Activated CD4-positive, alpha-beta T cell treated with anti-CD3 and anti-CD28 coated beads, Interleukin-2, amount 10 ng/mL, durations not matched to agents 24 days and 14 days (primary cell): ENCODE measurements at places on chromosomes 4 and X. TPM values are rescaled to one million over a fixed set of nuclear protein-coding genes. Genes with fewer than 3 reads are reported as not detected.

DNA sequence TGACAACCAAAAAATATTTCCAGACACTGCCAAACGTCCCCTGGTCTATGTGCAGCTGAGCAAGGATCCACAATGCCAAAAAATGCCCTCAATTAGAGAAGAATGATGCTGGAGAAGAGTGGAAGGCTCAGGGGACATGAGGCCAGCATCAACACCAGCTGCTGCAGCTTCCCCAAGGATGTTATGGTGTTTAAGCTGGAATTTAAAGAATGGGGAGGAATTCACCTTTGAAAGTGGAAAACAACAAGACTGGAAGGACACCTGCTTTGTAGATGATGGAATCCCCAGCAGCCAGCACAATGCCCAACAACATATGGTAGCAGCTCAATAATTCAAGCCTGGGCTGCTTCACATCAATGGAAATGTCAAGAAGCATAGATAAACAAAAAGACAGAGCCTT is 20.3 kb upstream of the SMPX start:
- no peak for DNase-seq

DNA sequence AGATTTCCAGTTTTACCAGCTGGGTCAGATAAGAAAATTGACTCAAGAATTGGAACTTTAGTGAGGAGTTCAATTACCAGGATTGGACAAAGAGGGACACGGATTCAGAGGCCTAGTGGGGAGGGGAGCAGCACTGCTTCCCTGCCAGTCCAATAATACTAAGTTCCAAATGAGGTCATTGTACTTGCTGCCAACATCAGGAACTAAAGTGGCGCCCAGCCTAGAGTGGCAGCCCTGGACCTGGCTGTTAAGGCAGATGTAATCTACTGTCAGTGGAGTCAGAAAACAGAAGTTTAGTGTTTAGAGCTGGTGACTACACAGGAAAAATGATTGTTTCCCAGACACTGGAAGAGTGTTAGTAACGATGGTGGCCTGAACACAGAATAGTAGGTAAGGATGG is 42.7 kb upstream of the RAPGEF2 start:
- DNase-seq: no peak

DNA sequence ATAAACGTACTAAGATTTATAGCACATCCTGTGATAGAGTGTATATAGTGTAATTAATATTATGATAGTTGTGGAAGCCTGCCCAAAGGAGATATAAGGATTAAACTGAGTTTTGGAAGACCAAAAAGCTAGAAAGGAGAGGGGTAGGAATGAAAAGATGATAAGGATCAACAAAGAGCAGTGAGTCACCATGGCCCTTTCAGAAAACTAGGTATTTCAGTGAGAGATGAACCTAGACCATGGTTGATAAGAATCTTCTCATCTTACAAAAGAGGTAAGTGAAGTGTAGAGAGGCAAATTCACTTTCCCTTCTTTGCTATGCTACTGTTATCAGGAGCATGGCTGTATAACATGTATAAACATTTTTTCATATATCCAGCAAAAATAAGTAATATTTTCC is 133.8 kb upstream of the PLAC1 start:
- DNase-seq: no peak

DNA sequence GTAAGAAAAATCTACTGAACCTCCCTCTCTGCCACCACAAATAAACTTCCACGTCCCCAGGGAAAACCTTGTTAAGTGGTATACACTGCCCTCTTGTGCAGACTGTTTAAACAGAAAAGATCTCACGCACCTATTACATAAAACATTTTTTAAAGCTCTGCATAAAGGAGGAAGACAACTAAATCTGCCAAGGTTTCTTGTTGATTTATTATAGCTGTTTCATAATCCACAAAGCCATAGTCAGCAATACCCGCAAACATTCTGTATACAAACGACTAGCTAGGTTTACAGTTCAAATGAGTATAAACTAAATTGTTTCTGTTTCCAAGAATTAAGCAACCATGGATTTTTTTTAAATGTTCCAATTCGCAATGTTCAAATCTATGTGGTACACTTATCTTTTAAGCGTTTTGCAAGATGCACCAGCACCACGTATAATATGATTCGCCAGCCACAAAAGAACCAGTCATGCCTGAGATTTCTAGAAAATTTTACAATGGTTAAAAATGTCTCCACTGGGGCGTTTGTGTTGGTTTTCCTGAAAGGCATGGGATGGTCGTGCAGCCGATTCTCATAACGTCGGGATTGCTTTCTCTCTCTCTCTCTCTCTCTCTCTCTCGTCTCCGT is 164.6 kb downstream of the PRKX start:
- DNase-seq: no peak

- no peak for DNase-seq
Observed at GRCh38 chr4:167930166-167930565, 162.2 kb upstream of the ANXA10 start.

OPHN1 gene
- 0.05 and 0.26 TPM in 2 replicates for total RNA-seq

RHOXF2B gene
- total RNA-seq: not detected in 2 replicates

DNA sequence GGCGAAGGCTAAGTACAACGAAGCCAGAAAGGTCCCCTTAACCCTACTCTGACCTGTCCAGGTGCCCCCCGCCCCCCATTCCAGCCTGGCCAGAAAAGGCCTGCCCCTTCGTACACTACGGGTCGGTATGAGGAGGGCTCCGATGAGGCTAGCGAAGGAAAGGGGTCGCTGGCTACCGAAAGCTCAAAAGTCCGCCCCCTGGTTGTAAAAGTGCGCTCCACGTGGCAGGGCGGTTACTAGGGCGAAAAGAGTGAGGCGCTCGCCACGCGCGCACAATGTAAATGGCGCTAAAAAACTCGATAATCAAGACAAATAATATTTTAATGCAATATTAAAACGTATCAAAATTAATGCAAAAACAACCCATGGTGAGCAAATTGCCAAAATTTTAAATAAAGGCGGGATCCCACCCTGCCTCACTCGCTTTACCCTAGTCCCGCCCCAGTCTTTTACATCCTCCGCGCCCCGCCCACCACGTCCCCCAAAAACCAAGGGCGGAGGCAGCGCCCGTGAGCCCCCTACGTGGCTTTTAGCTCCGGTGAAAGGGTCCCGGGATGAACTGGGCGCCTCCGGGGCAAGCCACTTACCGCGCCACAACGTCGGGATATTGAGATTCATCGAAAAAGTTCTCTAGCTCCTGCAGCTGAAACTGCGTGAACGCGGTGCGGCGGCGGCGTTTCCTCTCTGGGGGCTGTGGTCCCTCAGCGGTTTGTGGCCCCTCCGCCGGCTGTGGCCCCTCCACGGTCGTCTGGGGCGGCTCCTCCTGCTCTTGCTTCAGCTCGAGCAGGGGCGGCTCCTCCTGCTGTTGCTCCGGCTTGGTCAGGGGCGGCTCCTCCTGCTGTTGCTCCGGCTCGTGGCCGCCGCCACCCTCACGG is 929 bp downstream of the ESX1 start:
- DNase-seq: peak; percentile 51

GRCh38 chr4:187124331-187124730 is 400.7 kb upstream of the FAT1 start:
- DNase-seq: no peak

ZNF157 gene
- total RNA-seq: 0.31 and 0.40 TPM in 2 replicates

GRCh38 chr4:184968784-184969201 is 49.5 kb upstream of the HELT start:
- DNase-seq: no peak

DNA sequence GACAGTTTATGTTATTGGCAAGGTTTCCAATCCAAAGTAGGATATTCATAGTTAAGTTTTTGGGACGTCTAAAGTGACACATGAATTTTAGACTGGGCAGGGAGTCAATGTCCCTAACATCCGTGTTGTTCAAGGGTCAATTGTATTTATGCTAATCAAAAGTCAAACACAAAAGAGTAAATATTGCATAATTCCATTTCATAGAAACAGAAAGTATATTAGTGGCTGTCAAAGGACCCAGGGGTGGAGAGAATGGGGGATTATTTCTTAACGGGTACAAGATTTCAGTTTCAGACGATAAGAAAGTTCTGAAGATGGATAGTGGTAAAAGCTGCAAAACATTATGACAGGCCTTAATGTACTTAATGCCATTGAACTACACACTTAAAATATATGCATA is 971.8 kb upstream of the AGA start:
- no peak for DNase-seq

- DNase-seq: no peak
Observed at GRCh38 chr4:95102162-95102790, 344.5 kb downstream of the BMPR1B start.

GRCh38 chr4:64727960-64728359 is 318.7 kb upstream of the TECRL start:
- DNase-seq: no peak

CTBP1 gene
- 190 and 200 TPM in 2 replicates for total RNA-seq

GRCh38 chrX:146934256-146934655 is 119.7 kb upstream of the CXorf51A start:
- DNase-seq: no peak

GRCh38 chrX:41144873-41145272 is 59.6 kb downstream of the USP9X start:
- DNase-seq: no peak
